Suppressor macrophage treated with lipopolysaccharide for 4 hours (primary cell): ENCODE measurements at places on chromosomes 1 and 21.

- no peak for DNase-seq
Observed at GRCh38 chr1:118335331-118335732, 150.3 kb upstream of the SPAG17 start.

DNA sequence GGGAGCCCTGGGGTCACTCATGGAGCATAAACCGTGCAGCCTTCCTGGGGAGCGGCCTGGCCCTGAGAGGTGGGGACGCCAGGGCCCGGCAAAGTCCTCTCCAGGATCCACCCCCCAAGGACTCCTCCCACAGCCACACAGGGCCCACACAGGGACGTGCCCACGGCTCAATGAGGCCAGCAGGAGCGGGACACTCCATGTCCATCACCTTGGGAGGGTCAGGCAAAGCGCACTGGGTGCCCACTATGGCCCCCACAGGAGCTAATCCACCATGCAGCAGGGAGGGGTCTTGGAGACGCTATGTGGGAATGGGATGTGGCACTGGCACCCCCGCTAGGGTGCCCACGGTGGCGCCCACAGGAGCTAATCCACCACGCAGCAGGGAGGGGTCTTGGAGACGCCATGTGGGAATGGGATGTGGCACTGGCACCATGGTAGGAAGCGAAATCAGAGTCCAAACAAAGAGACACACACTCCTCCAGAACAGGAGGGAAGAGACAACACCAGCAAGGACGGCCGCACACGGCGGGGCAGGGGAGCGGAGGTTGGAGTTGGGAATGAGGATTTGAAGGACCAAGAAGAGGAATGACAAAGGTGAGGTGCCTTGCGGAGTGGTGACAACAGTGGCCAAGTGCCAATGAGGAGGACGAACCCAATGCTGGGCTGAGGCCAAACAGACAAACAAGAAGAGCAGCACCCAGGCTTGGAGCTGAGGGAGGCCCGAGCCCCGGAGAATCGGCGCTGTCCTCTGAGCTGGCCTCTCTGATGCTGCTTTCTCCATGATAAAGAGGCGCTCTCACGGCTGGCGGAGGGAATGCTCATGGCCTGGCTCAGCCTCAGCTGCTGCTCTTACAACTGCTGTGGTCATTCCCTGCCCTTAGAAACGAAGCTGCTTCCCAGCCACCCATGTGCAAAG is 18.1 kb upstream of the SLC19A1 start:
- no peak for DNase-seq

- no peak for DNase-seq
Observed at GRCh38 chr1:168229893-168230292, 4.1 kb downstream of the SFT2D2 start.

- no peak for DNase-seq
Observed at GRCh38 chr1:204663644-204664383, 21.7 kb downstream of the LRRN2 start.

DNA sequence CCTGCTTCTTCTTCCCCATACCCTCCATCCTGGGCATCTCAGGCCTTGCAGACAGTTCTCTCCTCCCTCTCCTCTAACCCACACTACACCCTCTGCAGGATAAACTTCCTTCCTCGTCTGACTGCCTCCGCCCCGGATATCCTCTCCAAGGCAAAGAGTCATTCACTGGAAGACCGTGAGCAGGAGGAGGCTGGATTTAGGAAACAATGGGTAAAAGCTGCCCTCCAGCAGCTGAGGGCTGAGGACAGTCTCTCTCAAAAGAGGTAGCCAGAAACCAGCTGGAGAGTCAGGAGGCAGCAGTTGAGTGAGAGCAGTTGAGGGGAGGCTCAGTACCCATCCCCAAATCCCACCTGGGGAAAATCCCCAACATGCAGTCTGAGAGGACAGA is 1.4 kb downstream of the CSRP1 start:
- DNase-seq: peak; percentile 52

GRCh38 chr1:104852151-104852550 is 1102.5 kb downstream of the AMY1C start:
- DNase-seq: no peak

DNA sequence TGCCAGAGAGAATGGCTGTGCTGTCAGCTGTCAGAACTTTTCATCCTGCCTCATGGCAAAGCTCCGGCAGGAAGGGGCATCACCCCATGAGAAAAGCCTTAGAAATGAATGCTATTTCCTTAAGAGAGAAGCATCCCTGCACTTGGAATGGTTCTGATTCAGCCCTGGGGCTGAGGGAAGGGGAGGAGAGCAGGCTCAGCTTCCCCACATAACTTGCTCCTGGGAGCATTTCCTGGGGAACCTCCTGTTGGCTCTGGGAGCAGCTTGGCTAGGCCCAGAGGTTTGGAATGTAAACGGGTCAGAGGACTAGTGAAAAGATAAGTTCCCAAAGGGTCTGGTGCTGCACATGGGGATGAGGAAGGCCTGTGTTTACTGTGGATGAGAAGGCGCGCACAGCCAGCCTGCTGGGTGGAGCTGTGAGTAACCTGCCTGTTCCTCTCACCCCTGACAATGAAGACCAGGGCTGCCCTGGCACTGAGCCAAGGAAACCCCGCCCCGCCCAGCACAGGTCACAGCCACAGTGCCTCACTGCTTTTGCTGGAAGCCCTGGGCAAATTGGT is 5.0 kb downstream of the PRELP start:
- peak; percentile 20 for DNase-seq

GRCh38 chr1:209428241-209428921 is 155.1 kb upstream of the CAMK1G start:
- no peak for DNase-seq

DNA sequence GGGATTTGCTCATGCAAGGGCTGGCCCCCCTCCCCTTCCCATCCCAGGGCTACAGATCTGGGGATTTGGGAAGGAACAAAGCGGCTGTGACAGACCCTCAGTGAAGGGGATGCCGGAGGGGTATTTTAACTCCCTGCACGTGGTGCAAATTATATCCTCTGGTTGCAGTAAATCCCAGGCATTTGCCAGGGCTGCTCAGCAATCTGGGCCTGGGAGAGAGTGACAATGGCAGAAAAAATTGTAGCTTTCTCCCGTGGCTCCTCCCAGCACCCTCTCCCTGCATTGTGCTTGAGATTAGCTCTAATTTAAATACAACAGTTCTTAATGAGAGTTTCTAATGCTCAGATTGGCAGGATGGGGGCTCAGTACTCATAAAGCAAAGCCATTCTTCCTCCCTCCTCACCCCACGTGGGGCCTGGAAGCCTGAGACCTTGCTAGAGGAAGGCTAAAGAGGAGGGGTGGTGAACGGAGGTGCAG is 129.9 kb upstream of the CD34 start:
- no peak for DNase-seq

DNA sequence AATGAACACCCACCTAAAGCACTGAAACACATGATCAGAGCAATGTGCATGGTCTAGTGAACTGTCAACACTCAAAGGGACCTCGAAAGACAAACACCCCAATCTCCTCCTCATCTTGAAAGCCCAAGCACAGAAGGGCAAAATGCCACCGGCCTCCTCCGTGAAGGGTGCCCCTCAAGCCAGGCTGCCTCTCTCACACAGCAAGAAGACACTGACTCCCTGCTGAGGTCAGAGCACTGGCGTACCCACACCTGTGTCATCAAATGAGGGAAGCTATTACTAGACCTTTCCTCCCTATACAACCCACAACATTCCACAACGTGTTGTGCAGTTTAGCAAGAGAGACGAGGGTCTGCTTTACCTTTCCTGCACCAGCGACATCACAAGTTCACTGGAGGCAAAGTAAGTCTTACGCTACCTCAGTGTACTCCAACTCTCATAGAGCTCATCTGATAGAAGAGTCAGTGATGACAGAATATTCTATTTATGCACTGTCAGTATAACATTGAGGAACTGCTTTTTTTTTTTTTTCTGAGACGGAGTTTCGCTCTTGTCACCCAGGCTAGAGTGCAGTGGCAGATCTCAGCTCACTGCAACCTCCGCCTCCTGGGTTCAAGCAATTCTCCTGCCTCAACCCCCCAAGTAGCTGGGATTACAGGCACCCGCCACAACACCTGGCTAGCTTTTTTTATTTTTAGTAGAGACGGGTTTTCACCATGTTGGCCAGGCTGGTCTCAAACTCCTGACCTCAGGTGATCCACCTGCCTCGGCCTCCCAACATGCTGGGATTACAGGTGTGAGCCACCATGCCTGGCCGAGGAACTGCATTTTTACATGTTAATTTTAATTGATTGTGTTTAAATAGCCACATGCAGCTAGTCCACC is 3.3 kb downstream of the SH3BP5L start:
- DNase-seq: peak; percentile 82
